ENCODE measurements at places on chromosomes 2 and 18. TPM values are rescaled to one million over a fixed set of nuclear protein-coding genes. Genes with fewer than 3 reads are reported as not detected.

Gene PSD4
- 64.5 TPM for total RNA-seq

GRCh38 chr2:15492773-15493325 lies 68.3 kb downstream of the NBAS start:
- DNase-seq = no peak
- no peaks in the 10 kb centered on the region for H3K27me3 ChIP-seq
- no peaks in the 10 kb centered on the region for H3K4me1 ChIP-seq
- no peak overlapping the region for H3K4me3 ChIP-seq

Gene CXCR2
- not detected for total RNA-seq

Gene THADA
- total RNA-seq = 39.9 TPM

Gene GPR39
- 24.1 TPM for total RNA-seq

DNA sequence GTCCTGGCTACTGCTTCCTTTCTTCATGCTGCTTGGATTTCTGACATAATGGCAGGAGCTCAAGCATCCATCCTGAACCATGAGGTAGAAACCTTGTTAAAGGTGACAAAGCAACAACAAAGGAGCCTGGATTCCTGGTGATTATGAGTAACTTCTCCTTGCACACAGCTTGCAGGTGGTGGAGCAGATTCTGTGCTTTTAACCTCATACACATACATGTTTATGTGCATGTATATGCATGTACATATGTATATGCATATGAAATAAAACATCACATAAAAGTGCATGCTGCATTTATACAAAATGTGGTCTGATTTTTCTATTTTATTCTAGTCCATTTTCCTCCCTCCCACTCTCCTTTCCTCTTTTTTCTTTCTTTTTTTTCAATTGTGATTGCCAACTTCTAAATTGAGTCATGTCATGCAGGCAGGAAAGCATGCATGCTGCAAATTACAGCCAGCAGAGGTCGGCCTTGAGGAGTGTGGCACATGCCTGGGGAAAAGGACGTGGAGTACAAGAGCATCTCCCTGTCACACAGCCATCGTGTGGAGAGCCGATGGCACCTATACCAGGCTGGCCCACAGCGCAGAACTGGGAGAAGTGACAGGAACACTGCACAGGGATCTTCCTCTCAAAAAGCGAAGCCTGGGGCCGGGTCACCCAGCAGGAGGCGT lies 17.9 kb downstream of the LCT start:
- peak; percentile 24 for DNase-seq
- H3K27ac ChIP-seq = no peak overlapping the region
- H3K36me3 ChIP-seq = no peaks in the 10 kb centered on the region
- no peaks in the 10 kb centered on the region for H3K4me1 ChIP-seq

GRCh38 chr2:68746408-68746807 lies 11.8 kb downstream of the ARHGAP25 start:
- DNase-seq = no peak
- H3K27me3 ChIP-seq = peaks cover 67% of the 10 kb centered on the region
- no peak overlapping the region for H3K4me3 ChIP-seq
- H3K27ac ChIP-seq = no peak overlapping the region
- H3K4me1 ChIP-seq = peaks cover 3% of the 10 kb centered on the region

Gene THSD7B
- total RNA-seq = not detected

Gene MRPS5
- total RNA-seq = 71.5 TPM

Gene EVX2
- total RNA-seq = not detected

DNA sequence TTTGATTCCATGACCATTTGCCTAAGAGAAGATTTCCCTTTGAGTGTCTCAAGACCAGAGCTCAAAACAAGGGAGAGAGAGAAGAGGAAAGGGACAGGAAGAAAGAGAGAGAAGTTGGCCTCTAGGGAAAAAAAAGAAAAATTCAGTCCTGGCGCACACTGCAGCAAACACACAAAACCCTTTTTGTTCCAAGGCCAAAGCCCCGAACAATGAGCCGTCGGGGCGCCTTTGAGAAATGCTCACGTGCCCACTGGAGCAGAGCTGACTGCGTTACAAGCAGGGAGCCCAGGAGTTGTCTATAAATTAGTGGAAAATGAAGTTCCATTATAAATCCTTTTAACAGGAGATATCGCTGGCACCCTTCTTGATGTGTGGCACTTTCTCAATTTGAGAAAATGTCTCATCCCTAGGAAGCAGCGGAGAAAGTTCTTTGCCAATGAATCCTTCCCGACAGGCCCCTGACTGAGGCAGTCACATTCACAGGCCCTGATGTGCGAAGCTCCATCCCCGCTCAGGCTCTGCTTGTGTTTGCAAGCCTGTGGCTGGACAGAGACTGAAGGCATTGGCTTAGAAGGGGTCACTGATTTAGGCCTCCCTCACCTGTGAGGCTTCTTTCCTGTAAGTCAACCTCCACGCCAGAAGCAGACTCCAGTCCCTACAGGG lies 32.1 kb upstream of the NCKAP5 start:
- no peak for DNase-seq
- peaks cover 28% of the 10 kb centered on the region for H3K27me3 ChIP-seq

DNA sequence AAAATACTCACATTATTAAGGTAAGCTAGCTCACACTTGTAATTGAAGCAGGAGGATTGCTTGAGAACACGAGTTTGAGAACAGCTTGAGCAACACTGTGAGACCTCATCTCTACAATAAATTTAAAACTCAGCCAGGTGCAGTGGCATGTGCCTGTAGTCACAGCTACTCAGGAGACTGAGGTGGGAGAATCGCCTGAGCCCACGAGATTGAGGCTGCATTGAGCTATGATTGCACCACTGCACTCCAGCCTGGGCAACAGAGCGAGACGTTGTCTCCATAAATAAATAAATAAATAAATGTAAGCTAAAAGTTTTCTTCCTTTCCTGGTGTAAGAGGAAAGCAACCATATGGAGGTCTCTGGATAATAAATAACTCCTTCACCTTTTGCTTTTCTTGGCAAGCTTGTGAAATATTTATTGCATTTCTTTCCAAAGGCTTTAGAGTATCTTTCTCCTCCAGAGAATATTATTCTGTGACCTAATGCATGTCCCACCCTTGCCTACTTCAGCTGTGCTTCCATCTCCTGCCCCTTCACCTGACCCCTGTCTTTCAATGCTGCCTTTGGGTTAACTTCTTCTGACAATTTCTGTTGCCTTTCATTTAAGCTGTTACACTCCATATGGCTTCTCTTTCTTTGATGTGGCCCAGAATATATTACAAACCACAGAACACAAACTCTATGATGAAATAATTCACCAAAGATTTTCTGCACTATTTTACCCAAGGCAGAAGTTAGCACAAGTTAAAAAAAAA lies 280.7 kb upstream of the RND3 start:
- DNase-seq = no peak
- no peak overlapping the region for H3K4me3 ChIP-seq
- no peaks in the 10 kb centered on the region for H3K27me3 ChIP-seq
- H3K27ac ChIP-seq = no peak overlapping the region

DNA sequence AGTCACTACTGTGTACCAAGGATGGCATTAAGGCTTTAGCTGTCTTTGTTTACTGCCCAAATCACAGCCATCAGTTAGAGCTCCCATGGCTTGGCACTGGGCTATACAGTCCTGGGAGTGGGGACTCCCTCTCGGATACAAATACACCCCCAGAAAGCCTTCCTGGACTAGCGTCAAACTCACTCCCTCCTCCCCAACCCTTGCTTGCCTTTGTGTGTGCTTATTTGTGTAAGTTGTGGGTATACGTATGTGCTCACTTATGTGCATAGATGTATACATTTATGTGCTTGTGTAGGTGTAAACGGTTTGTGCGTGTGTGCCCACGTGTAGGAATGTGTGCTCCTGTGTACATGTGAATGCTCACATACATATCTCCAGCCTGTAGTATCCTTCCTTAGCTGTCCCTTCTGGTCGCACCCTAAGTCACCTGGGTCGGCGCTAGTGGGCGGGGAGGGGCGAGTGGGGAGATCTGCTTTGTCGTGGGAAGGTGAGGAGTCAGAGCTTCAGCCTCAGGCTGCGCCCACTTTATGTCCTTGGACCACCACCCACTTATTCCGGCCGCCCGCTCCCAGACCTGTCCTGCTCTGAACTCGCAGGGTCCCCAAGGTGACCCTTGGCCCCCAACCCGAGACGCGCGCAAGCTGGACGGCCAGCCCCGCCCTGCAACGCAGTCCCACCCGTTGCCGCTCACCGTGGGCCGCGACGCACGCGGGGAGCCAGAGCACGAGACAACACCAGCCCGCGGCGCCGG lies 461 bp downstream of the PRADC1 start:
- peak overlapping the region; percentile 92 for H3K4me3 ChIP-seq
- peaks cover 26% of the 10 kb centered on the region for H3K4me1 ChIP-seq
- H3K27ac ChIP-seq = peak overlapping the region; percentile 97
- peaks cover 57% of the 10 kb centered on the region for H3K36me3 ChIP-seq

DNA sequence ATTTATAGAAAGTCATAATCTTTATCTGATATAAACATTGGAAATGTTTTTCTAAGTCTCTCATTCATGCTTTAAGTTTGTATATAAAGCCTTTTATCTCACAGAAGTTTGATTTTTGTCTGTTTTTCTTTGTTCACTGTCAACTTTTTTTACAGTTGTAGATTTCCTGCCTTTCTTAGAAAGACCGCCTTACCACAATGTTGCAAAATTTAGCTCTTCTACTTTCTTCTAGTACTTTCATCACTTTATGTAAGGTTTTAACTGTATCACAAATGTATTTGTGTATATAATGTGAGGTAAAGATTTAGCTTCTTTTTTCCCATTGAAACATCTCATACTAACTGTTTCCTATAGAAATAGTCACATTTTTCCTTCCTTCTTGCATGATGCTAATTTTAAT lies 136.1 kb downstream of the DNAH6 start:
- peaks cover 42% of the 10 kb centered on the region for H3K27me3 ChIP-seq
- H3K4me1 ChIP-seq = no peaks in the 10 kb centered on the region
- no peak for DNase-seq
- H3K27ac ChIP-seq = no peak overlapping the region

DNA sequence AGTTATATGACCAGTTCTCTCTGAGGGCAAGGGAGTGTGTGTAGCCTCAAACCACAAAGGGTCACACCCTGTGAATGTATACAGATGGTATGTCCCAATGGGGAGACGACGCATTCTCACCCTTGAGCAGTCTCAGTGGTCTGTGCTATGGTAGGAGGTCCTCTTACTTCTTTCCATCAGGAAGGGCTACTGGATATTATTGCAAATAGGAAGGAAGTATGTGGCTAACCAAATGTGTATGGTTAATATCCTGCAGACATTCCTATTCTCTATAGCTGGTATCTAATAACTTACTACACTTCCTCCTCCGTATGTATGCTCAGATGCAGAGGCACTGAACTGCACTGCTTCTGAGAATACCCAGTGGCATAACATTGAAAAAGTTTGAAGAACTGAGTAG lies 306.7 kb upstream of the CCDC68 start:
- no peak for DNase-seq
- H3K36me3 ChIP-seq = no peaks in the 10 kb centered on the region
- no peak overlapping the region for H3K4me3 ChIP-seq
- peaks cover 7% of the 10 kb centered on the region for H3K4me1 ChIP-seq
- H3K27me3 ChIP-seq = no peaks in the 10 kb centered on the region

Gene POTEJ
- total RNA-seq = not detected
